ENCODE measurements at places on chromosomes 7 and 10.

DNA sequence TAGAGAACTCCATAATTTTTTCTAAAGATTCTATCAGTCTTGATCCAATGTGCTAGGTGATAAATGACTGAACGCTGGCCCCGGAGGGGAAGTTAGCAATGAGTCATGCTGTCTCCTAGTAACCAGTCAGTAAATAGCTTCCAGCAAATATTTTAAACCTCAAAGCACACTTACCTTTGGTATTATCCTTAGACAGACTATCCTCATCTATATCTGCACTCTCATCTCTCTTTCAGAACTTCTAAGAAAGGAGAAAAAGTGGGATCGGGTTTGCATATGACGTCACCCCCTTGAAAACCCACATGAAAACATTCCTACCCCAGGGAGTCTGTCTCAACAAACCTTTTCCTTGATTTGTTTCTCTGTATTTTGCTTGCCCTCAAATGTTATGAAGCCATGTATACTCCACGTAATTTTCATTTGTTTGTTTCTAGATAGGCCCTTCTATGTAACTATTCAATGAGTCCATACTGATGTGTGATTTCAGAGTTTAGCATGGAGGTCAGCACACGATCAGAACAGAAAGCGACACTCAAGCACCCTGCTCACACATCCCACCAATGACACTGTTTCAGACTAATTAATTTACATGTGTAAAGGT is 174.9 kb upstream of the NRP1 start:
- no peak for DNase-seq

- no peak for DNase-seq
These were observed 273.7 kb downstream of the SKAP2 start for GRCh38 chr7:26590709-26591108.

GRCh38 chr7:92279396-92280031 is 33.7 kb downstream of the ANKIB1 start:
- DNase-seq = no peak

- DNase-seq = no peak
These were observed 307.5 kb upstream of the ANKRD30A start for GRCh38 chr10:36817898-36818297.

DNA sequence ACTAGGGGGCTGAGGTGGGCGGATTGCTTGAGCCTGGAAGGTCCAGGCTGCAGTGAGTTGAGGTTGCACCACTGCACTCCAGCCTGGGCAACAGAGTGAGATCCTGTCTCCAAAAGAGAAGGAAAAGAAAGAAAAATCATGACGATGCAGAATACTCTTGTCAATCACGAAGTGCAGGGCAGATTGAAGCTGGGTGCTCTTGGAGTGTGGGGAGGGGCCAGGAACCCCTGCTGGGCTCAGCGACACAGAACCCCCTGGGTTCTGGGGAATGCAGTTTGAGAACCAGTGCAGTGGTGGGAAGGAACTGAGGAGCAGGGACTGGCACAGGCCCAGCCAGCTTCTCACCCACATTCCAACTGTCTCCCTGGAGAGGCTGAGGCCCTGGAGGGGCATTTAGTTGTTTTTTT is 10.8 kb upstream of the INTS1 start:
- DNase-seq = no peak

DNA sequence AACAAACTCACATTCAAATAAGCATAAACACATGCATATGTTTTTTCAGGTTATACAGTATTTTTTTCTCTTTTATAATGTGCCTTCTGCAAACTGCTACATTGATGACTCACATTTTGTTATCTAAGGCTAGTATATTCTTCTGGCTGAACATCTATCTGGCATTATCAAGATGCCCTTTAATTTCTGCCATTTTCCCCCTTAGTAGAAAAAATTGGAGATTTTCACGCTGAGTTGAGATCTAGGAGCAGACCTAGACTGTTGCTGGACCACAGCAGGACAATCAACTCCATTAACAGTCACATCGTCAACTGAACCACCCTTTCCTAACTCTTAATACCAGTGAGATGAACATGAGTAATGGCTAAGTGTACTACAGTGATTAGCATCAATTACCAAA is 41.6 kb downstream of the ERCC6 start:
- no peak for DNase-seq

DNA sequence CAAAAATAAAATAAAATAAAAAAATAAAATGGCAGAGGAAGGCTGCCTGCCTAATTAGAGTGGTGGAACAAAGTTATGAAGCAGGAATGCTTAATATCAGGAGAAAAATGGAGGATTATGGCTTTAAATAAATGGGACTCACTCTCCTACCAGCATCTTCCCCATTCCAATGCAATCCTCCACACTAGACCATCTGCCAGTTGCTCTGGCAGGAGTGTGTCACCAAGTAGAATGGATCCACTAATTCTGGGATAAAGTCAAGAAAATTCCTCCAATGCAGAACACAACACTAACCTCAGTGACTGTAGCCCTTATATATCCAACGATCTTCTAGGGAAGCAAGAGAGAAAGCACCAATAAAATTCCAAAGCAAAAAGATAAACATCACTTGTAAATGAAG is 112.5 kb upstream of the ARID5B start:
- no peak for DNase-seq

DNA sequence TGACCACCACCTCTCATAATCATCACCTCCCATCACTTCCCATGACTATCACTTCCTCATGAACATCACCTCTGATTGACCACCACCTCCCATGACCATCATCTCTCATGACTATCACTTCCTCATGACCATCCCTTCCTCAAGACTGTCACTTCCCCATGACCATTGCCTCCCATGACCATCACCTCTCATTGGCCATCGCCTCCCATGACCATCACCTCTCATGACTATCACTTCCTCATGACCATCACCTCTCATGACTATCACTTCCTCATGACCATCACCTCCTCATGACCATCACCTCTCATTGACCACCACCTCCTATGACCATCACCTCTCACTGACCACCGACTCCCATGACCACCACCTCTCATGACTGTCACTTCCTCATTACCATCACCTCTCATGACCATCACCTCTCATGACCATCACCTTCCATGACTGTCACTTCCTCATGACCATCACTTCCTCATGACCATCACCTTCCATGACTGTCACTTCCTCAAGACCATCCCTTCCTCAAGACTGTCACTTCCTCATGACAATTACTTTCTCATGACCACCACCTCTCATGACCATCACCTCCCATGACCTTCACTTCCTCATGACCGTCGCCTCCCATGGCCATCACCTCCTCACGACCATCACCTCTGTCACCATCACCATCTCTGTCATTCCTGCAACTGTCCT is 51.6 kb downstream of the PDGFA start:
- no peak for DNase-seq

DNA sequence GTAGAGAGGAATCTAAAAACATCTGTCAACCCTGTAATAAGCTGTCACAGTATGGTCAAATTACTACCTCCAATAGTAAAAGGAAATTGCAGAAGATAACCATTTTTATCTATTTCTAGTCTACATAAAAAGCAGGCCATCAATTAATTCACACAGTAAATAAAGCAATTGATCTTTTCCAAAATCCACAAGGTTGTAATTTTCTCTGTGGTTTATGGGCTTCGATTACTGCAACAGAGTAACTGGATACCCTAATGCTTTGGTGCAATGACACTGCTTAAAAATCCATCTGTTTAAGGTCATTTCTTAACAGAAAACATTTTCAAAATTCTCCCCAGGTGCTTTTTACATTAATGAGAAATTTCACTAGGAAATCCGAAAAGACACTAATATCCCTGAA is 23.9 kb downstream of the ESYT2 start:
- no peak for DNase-seq
